ENCODE measurements at places on chromosomes 12 and 14.
A peak's percentile ranks its signal among the peaks of the same experiment; 100 is the strongest.

GRCh38 chr12:44875417-44875953 is 630 bp downstream of the NELL2 start:
- DNase-seq, result no peak

- DNase-seq, result no peak
Observed at GRCh38 chr12:122921917-122922316, 26.0 kb upstream of the VPS37B start.

GRCh38 chr14:50045039-50045711 is 71.2 kb downstream of the VCPKMT start:
- peak; percentile 77 for DNase-seq

DNA sequence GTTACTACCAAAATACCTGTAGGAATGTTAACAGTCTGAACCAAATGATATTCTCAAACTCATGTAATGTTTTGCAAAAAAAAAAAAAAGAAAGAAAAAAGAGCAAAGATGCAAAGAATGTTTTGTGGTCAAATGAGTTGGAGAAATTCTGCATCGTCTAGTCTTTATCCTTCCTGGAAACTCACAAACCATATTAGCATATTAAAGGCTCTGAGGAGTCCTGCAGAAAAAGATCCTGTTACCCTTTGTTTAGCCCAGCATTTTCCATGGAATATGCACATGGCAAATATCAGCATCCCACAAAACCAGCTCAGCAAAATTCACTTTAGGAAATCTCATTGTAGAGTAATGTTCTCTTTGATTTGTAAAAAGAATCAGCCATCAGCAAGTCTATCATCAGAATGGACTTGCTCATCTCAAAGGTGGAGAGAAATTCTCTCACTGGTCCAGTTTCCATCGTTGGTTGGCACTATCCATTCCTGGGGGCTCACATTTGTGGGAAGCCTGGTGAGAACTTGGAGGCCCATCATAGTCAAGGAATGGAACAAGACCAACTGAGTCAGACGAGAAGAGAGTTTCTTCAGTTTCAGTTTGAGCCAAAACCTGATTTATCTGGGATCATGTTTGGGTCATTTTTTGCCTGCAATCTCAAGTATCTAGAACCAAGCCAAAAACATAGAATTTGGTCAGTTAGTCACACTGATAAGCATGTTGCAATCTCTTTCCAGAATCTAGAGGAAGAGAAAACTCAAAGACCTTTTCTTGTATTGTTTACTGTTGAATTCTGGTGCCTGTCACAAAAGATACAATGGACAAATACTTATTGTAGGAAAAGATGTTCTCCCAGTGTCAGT is 129.8 kb downstream of the TBX5 start:
- DNase-seq, result no peak

- no peak for DNase-seq
Observed at GRCh38 chr12:19963972-19964371, 404.4 kb upstream of the PDE3A start.

GRCh38 chr14:55201219-55202101 is 10.1 kb upstream of the DLGAP5 start:
- DNase-seq, result no peak

GRCh38 chr12:89951050-89951693 is 242.5 kb upstream of the ATP2B1 start:
- DNase-seq, result peak; percentile 50

DNA sequence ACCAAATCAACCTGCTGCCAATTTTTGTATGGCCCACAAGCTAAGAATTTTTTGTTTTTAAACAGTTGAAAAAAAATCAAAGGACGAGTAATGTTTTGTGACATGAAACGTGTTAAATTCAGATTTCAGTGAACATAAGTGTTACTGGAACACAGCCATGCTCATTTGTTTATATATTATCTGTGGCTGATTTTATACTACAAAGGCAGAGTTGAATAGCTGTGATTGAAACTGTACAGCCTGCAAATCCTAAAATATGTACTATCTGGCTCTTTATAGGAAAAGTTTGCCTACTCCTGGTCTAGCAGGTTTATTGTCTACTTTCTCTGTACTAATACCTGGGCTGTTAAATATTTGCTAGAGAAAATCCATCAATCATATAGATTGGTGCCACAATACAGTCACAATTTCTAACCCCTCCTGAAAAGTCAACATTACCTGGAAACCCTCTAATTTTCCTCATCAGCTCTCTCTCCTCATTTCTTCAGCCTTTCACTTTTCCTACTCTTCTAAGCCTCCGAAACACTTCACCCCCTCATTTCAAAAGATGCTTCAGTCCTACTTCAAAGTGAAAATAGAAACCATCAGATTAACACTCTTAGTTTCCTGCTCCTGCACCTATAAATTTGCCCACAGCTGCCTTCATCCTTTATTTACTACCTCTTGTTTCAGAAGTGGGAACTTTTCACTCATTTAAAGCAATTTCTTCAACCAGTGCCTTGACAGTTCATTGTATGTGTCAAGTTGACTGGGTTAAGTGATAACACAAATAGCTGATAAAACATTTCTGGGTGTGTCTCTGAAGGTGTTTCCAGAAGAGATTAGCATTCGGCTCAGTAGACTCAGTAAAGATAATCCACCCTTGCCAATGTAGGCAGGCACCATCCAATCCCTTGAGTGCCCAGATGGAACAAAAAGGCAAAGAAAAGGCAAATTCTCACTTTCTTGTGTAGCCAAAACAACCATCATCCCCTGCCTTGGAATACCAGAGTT is 18.0 kb upstream of the C2CD5 start:
- DNase-seq, result no peak

DNA sequence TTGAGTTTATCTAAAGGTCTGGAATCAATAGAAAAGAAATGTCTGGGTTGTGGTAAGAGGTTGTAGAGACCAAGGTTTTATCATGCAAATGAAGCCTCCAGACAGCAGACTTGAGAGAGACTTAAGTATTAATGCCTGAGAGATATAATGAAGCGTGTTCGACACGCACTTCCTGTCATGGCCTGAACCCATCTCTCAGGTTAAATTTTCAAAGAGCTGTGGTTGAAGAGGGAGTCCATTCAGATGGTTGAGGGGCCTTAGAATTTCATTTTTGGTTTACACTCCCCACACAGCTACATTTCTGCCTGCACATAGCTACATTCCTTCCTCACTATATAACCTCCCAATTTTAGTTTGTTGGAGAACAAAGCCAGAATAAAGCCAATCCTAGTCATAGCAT is 10.1 kb upstream of the CLEC12A start:
- DNase-seq, result no peak

GRCh38 chr12:105907982-105908381 is 230.8 kb downstream of the NUAK1 start:
- no peak for DNase-seq

GRCh38 chr12:106136263-106136662 is 2.5 kb downstream of the NUAK1 start:
- peak; percentile 93 for DNase-seq

- no peak for DNase-seq
Observed at GRCh38 chr14:21505012-21505553, 6.1 kb downstream of the METTL3 start.

GRCh38 chr12:48924617-48925303 is 532 bp downstream of the FKBP11 start:
- peak; percentile 59 for DNase-seq

GRCh38 chr14:35333797-35334743 is 41.9 kb downstream of the PSMA6 start:
- no peak for DNase-seq

DNA sequence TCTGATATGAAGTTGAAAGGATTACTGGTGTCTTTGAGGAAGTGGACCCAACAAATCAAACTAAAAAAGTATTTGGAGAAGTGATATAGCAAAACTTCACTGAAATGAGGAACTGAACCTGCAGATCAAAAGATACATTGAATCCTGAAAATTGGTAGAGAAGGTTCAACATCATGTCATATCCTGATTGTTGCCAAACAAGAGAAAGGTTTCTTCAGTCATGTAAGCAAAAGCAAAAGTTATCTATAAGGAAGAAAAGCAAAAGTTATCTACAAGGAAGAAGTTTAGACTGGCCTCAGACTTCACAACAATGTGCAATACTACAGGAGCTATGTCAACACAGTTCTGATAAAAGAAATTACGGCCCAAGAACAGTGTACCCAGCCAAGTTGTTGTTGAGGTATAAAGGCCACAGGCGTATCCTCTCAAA is 142.7 kb downstream of the RAD51B start:
- DNase-seq, result no peak

DNA sequence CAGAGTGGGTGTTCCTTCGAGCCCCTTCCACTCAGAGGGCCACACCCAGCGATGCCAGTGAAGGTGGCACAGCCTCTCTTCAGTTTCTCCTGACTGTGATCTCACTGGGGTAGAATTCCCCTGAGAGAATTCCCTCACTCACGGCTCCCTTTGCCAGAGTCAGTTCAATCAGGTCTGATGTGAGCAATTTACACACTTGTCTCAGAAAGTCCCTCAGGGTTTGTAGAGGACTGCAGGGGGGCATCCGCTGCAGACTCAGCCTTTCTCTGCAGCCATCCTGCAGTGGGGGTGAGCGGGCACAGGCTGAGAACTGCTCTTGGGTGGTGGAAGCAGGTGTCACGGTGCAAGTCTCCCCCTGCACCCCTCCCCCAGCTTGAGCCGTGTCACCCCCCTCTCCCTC is 205.4 kb upstream of the PRMT8 start:
- DNase-seq, result no peak

DNA sequence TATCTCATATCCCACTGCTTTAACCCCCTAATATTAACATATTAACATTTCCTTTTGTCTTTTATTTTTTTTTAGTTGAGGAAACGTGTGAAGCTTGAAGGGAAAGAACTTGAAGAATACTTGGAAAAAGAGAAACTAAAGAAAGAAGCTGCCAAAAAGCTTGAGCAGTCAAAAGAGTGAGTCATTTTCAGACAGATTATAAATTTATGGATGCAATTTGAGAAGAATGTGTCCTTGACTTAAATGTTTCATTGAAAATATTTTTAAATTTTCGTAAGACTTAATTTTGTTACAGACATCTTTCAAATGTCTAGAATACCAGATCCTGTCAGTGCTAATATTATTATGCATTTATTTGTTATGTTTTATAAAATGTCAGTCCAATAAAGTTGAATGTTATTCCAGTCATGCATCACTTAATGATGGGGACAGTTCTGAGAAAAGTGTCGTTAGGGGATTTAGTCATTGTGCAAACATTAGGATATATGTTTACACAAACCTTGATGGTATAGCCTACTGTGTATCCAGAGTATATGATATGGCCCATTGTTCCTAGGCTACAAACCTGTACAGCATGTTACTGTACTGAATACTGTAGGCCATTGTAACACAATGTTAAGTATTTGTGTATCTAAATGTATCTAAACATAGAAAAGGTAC is 32.6 kb downstream of the CPSF2 start:
- peak; percentile 26 for DNase-seq

GRCh38 chr12:10331642-10332239 is 24.1 kb downstream of the KLRD1 start:
- peak; percentile 75 for DNase-seq

DNA sequence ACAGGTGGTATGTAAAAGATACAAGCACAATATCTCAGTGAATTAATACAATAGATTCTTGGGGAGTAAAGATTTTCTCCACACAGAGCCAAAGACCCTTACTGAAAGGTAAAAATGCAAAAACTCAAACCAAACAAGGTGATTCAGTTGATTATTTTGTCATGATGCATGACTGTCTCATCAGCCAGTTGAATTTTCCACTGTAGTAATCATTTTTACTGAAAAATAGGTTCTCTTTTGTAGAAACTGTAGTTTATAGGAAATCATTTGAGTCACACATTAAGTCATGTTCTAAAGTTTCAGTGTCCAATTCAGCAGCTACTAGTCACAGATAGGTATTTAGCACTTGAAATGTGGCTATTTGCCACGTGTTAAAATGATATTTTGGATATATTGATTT is 53.6 kb downstream of the PPFIA2 start:
- no peak for DNase-seq

GRCh38 chr14:21528381-21529348 is 2.5 kb upstream of the SALL2 start:
- DNase-seq, result peak; percentile 71

DNA sequence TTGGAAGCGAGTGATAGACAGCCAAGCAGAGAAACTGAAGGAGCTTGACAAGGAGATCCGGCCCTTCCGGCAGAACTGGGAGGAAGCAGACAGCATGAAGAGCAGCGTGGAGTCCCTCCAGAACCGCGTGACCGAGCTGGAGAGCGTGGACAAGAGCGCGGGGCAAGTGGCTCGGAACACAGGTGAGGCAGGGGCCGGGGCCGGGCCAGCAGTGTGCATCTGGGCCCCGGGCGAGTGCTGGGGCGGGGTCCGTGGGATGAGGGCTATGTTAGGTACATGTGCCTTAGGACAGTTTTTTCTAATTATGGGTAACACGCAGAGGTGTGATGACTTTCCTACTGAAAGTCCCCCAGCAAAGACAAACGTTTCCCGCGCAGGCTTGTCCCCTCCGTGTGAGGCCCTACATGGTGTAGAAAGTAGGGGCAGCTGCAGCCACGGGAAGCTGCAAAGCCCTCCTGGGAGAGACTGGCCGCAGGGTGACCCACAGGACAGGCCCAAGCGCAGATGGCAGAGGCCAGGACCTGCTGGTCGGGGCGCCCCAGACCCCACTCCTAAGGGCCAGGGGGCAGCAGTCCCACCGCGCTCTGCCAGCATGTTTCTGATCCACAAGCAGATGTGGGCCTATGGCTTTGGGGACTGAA is 19.1 kb upstream of the AMN start:
- DNase-seq, result no peak

- no peak for DNase-seq
Observed at GRCh38 chr12:71797531-71797930, 42.0 kb upstream of the TBC1D15 start.

- peak; percentile 81 for DNase-seq
Observed at GRCh38 chr14:95504135-95505029, 12.1 kb downstream of the SYNE3 start.

DNA sequence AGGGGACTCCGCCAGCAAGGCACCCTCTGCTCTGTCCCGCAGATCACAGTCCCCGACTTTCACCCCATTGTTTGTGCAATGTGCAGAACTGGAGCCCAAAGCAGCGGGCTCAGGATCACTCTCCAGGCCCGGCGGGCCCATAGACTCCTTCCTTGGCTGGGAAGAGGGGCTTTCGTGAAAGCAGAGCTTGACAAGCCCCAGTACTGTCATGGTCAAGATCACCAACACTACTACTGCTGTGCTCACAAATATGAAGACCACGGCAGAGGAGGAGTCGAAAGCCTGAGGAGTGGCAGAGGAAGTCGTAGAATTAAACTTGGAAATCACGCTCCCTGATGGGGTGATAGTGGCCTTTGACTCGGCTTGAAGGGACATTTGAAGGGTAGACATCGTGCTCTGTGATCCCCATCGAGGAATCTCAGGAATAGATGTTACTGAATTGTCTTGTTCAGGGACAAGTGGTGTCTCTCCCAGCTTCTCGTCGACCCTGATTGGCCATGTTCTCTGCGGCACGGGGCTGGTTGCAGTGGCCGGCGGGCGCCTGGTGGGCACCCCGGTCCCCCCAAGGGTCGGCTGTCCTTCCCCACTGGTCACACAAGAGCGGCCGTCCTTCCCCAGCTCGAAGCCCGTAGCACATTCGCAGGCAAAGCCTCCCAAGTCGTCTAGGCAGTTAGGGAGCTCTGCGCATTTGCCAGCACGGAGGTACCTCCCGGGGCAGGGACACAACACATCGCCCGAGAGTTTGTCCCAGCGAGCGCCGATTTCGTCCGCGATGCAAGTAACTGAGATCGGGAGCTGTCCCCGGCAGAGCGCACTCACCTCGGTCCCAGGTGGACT is 1.1 kb downstream of the CLEC14A start:
- DNase-seq, result peak; percentile 13

- no peak for DNase-seq
Observed at GRCh38 chr14:39160494-39160893, 9.6 kb downstream of the TRAPPC6B start.

GRCh38 chr12:6285532-6286306 is 24.8 kb upstream of the PLEKHG6 start:
- DNase-seq, result no peak

GRCh38 chr12:104411826-104412641 is 44.7 kb upstream of the CHST11 start:
- peak; percentile 27 for DNase-seq

- DNase-seq, result peak; percentile 56
Observed at GRCh38 chr14:68468437-68469207, 324.2 kb downstream of the ZFP36L1 start.

Data from cardiac fibroblast (primary cell).